ENCODE measurements at places on chromosomes 7 and 10. TPM values are rescaled to one million over a fixed set of nuclear protein-coding genes. Genes with fewer than 3 reads are reported as not detected.

The FAM107B gene
- 53.8 TPM for total RNA-seq

The PHKG1 gene
- 29.3 TPM for total RNA-seq

The CTAGE15 gene
- total RNA-seq, result 1.8 TPM

The DENND10 gene
- 37.8 TPM for total RNA-seq

The TACR2 gene
- not detected for total RNA-seq
